ENCODE measurements at places on chromosomes 11 and 22.

- no peak for DNase-seq
Observed at GRCh38 chr11:118846181-118846935, 37.3 kb upstream of the CXCR5 start.

DNA sequence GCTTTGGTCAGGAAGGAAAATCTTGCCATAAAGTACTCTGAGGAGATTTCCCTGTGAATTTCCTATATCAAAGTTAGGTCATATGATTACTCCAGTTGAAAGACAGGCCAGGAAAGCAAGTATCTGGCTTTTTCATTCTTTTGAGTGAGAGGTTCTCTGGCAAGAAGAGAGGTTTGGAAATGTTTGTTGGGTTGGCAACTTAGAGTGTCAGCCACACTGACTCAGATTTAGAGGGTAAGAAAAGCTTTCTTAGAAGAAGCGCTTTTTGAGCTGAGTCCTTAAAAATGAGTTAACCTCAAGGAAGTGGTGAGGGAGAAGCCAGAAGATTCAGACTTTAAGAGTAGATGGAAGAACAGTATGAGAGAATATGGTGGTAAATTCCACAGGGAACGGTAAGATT is 86.1 kb upstream of the BDNF start:
- no peak for DNase-seq

DNA sequence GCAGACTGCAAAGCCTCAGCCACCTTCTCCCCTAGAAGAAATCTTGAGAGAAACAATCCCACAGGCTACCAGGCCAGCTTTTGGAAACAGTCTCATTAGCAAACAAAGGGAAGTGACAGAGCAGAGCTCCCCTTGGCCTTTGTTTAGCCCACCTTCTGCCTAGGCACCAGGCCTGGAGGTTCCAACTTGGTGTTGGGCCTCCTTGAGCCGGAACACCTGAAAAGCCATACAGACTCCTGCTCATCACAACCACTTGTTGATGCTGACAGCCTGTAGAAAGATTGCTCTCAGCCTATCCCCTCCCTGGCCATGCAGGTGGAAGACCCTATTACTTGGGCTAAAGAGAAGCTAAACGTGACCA is 26.6 kb downstream of the KCNQ1OT1 start:
- no peak for DNase-seq

- DNase-seq: no peak
Observed at GRCh38 chr11:10955616-10956015, 97.8 kb upstream of the ZBED5 start.

- DNase-seq: no peak
Observed at GRCh38 chr22:42317691-42318547, 47.5 kb upstream of the TCF20 start.

DNA sequence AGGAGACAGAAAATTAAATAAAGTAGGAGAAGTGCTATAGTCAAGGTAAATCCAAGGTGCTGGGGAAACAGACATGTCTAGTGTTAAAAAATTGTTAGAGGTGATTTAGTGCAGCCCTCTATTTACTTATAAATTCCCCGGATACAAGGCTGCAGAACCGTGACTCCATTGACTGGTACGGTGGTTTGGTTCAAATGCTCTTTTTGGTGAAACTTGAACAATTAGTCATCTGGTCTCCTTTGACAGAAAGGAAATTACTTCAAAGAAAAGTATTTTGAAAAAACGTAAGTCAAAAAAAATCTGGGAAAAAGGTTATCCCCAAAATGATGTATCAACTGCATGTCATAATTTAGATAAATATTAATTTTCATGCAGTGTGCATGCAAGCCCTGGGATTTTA is 399.2 kb downstream of the CNTN5 start:
- no peak for DNase-seq

- no peak for DNase-seq
Observed at GRCh38 chr22:22047776-22048175, 65.2 kb upstream of the TOP3B start.

All from activated CD8-positive, alpha-beta memory T cell treated with anti-CD3 and anti-CD28 coated beads for 1 hour (primary cell).